ENCODE measurements at places on chromosomes 7 and 10. TPM values are rescaled to one million over a fixed set of nuclear protein-coding genes. Genes with fewer than 3 reads are reported as not detected.

DNA sequence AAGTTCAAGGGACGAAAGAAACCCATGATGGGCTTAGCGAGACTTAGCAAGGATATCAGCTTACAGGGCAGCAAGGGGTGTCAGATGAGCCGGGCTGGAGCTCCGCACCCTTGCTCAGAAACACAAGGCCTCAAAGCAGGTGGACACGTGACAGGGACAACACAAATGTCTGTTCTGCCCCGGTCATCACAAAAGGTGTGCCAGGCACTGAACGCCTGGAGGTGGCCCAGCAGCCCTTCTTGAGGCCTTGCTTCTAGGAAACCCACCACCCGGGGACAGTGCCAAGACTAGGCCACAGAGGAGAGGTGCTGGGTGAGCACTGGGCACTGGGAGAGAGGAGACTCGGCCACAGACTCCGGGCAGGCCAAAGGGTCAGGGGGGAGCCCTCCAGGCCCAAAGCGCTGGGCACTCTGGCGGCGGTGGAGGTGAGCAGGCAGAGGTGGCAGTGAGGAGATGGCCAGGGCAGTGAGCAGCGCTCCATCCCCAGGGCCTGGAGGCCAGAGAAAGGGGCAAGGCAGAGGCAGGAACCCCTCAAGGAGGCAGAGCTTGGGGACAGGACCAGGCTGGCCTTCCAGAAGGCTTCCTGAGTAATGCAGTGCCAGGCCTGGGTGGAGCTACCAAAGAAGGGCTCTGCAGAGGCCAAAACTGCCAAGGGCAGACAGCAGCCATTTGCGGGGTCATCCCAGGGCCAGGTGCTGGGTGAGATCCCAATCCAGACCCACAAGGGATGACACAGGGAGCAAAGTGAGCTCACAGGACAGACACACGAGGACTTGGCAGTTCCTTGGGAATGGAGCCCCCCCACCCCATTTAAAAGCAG is 22.7 kb downstream of the EBF3 start:
- no peak for DNase-seq

DNA sequence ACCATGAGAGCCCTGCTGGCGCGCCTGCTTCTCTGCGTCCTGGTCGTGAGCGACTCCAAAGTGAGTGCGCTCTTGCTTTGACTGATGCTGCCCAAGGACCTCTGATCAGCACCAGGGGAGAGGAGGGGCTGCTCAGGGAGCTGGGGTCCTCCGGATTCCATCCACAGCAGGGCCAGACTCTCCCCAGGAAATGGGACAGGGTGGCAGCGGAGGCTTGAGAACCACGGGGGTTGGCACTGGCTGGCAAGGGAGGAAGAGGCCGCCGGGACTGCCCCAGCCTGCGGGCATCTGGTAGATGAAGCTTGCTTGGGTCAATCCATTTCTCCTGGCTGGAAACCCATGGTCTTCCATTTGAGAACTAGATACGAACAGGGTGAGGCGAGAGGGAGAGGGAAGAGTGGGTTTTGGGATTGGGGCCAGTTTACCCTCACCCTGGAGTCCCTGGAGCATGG is 647 bp downstream of the PLAU start:
- no peak for DNase-seq

GRCh38 chr10:88994019-88994418 is 3.4 kb downstream of the FAS start:
- no peak for DNase-seq

DNA sequence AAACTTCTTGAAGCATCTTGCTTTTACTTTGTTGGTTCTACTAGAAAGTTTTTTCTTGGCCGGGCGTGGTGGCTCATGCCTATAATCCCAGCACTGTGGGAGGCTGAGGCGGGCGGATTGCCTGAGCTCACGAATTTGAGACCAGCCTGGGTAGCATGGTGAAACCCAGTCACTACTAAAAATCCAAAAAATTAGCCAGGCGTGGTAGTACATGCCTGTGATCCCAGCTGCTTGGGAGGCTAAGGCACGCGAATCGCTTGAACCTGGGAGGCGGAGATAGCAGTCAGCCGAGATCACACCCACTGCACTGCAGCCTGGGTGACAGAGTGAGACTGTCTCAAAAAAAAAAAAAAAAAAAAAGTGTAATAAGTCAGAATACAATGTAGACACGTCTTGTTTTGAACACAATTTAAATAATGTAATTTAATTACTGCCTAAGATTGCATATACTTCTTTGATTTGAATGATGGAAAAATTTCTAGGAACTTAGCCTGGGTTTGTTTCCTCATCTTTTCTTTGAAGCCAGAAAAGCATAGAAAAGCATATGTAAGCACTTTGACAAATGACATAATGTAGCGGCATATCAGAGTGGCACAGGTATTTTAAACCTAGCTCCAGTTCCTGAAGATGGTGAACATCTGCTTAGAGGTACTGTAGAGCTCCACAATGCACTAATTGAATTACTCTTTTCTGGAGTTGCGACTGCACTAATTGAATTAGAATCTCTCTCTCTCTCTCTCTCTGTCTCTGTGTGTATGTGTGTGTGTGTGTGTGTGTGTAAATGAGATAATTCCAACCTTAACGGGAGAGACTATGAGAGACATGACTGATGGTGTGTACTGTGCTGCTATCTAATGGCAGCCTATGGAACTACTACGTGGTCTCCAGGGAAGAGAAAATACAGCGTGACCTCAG is 87.8 kb downstream of the BTRC start:
- no peak for DNase-seq

DNA sequence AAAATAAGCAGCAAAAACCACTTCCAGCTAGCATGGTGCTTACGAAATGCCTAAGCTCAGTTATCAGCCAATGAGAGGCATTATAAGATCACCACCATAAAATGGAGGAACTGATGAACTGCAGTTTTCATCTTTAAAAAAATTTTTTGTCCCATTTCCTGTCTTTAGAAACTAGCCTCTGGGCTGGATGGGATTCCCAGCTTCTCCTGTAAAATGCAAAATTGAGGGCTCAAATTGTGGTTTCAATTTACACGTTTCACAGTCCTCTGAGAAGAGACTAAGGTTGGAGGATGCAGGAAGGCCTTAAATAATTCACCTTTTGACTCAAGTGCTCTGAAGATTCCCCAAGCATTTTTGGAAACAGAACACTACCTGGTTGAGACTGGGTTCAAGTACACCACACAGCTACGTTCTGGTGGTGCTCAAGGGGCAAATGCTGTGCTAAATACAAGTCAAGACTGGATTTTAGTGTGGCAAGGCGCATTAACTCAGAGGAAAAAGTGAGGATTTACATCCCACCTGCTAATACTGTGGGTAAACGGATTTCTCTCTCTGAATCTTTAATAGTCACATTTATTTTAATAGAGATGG is 951 bp downstream of the ZNF25 start:
- no peak for DNase-seq

GRCh38 chr7:47318395-47319182 is 263.3 kb downstream of the TNS3 start:
- no peak for DNase-seq

DNA sequence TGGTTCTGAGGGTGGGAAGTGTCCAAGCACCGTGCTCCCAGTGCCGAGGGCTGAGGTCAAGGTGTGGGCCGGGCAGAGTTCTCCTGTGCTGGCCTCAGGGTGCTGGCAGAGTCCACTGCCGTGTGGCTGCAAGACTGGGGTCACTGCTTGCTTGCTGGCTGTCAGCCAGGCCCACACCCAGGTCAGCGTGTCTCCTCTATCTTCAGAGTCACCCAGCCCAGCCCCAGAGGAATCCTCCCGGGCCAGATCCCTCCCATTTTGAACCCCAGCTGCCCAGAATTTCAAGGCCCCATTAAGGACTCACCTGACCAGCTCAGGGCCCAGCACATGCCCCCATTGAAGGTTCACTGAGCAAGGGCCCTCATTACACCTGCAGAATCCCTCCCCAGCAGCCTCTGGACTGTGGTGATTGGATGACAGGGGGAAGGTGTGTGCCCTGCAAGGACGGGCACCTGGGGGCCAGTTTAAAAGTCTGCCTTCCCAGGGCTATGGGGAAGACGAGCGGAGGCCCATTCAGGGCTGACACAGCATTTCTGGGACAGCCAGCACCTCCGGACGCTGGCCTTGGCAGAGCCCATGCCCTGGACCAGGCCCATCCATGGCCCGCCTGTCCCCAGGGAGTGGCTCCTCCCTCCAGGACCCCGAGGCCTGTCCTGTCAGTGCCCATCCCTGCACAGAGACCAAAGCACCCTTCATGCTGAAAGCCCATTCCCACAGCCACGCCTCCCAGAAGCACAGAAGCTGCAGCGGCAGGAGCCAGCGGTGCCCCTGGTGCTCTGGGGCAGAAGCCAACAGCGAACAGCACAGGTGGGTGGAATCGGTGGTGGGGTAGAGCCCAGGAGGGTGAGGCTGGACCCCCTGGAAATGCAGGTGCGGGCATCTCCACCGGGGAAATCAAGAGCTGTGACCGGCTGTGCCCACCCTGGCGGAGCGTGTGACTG is 45.1 kb upstream of the PPP2R2D start:
- no peak for DNase-seq

DNA sequence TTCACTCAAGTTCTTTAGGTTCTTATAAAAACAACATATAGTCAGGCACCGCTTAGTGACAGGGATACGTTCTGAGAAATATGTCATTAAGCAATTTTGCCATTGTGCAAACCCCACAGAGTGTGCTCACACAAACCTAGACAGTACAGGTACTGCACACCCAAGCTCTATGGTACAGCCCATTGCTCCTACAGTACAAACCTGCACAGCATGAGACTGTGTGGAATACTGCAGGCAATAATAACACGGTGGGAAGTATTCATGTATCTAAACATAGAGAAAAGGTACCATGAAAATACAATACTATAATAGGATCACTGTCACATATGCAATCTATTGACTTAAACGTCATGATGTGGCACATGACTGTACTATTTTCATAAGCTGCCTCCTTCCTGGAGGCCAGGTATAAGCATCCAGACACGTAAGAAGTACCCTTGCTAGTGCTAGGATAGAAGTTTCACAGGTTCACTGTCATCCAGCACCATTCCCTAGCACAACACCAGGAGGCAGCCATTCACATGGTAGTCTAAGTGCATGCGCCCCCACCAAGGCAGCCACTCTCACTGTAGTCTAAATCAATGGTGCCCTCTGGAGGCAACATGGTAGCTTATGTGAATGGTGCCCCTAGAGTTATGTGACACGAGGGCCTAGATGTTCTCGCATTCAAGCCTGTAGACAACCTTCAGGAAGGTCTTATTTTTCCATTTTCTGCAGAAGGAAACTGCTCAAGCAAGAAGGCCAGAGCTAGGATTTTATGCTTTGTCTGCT is 98.5 kb downstream of the ARHGAP22 start:
- no peak for DNase-seq

- DNase-seq: no peak
Measured at GRCh38 chr7:138755331-138755747, 42.5 kb upstream of the TMEM213 start.

DNA sequence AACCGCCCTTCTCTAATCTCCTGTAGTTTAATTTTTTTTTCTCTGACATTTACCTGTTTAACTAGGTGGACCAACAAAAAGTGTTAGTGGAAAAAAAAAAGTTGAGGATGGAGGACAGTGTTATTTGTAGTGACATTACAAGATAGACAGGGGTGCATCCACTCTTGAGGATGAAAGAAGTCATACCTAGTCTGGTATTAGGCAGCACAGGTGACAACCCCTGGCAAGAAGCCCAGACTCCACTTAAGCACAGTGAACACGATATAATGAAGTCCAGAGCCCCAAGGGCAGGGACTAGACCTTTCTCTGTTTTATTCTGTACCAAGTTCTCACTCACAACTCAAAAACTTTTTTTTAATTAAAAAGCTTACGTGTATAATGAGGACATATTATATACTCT is 268.4 kb downstream of the GPR37 start:
- DNase-seq: no peak

- DNase-seq: no peak
Measured at GRCh38 chr10:63744060-63744941, 223.1 kb downstream of the REEP3 start.

- no peak for DNase-seq
Measured at GRCh38 chr7:143248761-143249354, 14.4 kb upstream of the GSTK1 start.

- DNase-seq: no peak
Measured at GRCh38 chr10:11511321-11511720, 100.1 kb downstream of the USP6NL start.

GRCh38 chr10:109978481-109978880 is 29.3 kb upstream of the ADD3 start:
- DNase-seq: no peak

DNA sequence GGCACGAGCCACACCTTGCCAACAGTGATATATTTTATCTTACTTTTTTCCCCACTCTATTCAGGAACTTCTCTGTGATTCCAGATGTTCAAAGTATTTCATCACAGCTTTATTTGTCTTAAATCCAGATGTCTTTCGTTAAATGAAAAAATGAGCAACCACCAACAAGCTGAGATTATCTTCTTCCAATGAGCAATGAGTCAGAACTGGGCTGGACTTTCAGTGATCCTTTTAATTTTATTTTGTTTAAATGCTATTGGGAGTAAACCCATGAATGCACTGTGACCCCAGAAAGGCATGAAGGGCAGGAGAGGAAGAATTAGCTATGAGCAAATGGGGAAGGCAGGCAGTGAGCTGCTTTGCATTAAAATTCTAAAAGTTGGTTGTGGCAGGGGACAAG is 77.6 kb upstream of the IMMP2L start:
- no peak for DNase-seq

Gene STEAP4
- 12.8 TPM for total RNA-seq

Gene LMBR1
- 68.3 TPM for total RNA-seq

Gene TRPV6
- total RNA-seq: 6.9 TPM

Gene TMEM196
- not detected for total RNA-seq

Gene C10orf105
- total RNA-seq: under 0.01 TPM

Gene ITIH5
- 3.4 TPM for total RNA-seq

Gene NODAL
- not detected for total RNA-seq

Gene HYAL4
- 1.3 TPM for total RNA-seq

Gene GCC1
- 17.3 TPM for total RNA-seq

Gene CALHM1
- not detected for total RNA-seq

Data from esophagus squamous epithelium (tissue), 5 donors.